Thyroid gland (tissue), 4 donors: ENCODE measurements at places on chromosomes 1 and 21.

- DNase-seq: no peak
These were observed 75.2 kb downstream of the NFIA start for GRCh38 chr1:61157468-61157987.

DNA sequence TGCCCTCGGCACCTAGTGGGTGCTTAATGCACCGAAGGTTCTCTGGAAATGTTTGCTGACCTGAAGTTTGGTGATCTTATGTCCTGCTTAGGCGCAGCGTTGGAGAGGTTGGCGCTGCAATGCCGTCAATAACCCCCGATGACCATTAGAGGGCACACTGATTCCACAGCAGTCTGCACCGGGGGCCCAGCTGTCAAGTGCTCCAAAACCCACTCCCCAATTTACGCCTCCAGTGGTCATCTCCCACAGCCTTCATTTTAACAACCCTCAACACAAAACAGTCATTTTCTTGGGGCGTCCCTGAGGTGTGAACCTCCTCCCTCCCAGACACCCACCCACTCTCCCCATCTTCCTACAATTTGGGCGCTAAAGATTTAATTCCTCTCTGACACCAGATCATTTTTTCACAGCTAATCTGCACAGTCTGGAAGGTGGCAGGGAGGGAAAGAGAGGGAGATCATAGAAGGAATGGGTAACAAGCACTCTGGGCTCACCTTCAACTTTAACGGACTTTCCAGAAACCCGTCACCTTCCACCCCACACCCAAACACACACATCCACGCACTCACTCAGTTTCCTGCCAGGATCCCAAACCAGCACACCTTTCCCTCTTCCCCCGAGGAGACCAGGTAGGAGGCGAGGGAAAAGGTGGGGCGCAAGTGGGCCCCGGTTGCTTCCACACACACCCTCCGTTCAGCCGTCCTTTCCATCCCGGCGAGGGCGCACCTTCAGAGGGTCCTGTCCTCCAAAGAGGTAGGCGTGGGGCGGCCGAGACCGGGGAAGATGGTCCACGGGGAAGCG lies 570 bp upstream of the NPR1 start:
- peak; percentile 46 for DNase-seq

DNA sequence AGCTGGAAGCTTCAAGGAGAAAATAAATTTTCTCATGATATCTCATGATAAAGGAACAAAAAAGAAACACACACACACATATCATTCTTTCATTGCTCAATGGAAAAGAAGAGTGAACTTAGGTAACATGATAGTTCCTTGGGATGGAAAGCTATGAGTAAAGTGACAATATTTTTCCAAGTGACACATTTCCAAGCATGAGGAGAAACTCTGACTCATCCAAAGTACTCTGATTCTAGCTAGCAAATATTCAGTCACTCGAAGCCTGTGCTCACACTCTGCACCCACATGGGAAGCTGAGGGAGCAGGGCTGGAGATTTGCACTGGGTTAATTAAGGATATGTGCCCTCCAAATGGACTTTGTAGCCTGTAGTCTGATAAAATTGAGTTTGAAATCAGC lies 222.4 kb downstream of the LRRC40 start:
- no peak for DNase-seq

- peak; percentile 12 for DNase-seq
These were observed 4.9 kb downstream of the MACO1 start for GRCh38 chr1:25435397-25436108.

- DNase-seq: peak; percentile 72
These were observed 99.1 kb downstream of the BEND5 start for GRCh38 chr1:48677306-48678287.

GRCh38 chr1:1059494-1060280 lies 14.4 kb downstream of the RNF223 start:
- peak; percentile 87 for DNase-seq

GRCh38 chr1:161013131-161013487 lies 7.8 kb downstream of the F11R start:
- no peak for DNase-seq

DNA sequence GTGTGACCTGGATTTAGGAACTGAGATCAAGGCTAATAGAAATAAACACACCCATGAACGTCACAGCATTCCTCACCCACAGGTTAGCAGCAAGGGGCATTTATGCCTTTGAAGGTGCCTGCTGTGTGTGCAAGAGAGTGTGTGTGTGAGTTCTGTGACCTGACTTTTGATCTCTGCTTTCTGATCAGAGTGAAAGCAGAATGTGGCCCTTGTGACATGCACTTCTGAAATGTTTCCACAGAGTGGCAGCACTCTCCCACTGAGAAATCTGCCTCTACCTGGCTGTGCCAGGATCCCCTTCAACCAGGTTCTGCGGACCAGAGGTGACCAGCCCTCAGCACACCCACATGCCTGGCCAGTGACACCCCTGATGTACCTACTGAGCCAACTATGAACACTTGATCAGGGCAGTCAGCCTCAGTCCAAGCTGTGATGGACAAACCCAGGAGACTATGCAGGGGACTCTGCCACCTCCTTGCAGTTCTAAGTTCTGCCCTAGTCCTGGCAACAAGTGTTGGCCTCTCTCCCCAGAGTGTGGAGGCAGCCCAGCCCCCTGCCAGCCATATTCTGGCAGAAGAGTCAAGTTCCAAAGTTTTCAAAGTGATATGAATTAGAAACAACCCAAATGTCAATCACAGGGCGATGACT lies 41.0 kb downstream of the RXRG start:
- DNase-seq: peak; percentile 57

DNA sequence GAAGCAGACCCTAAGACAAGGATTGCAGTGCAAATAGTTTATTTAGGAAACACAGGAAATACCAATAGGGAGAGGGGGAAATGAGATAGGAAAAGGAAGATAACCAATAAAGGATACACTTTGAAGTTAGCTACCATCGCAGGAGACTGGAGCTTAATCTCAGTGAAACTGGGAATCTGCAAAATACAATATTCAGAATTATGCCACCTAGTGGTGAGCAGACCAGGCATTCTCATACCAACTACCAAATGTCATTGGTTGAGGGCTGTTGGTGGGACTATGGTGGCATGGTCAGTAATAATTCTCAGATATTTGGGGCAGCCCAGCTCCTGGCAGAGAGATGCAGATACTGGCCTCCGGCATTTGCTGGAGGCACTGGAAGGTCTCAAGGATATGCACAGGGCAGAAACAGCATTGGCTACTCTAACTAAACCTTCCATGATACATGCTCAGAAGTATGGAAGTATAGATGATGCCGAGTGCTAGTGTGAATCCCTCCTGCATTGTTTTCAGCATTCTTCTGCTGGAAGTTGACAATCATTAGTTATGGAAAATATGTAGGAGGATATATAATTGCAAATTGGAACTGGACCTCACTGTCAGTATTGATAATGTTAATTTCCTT lies 11.8 kb upstream of the ZFP69B start:
- no peak for DNase-seq

DNA sequence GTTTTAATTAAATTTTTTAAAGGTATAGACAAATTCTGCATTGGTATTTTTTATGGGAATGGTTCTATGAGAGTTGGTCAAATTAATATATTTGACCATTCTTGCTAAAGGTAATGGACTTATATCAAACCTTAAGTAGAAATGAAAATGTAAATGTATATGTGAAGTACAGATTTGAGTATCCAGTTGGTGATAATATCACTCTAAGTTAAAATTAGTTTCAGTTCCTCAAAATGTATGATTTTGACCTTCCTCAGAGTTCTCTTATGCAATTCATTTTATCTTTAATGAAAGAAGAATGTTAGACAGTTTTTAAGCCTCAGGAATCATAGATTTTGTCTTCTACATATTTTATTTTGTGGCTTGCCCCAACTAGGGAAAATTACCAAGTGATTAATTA lies 1291.5 kb upstream of the B3GALT2 start:
- no peak for DNase-seq

DNA sequence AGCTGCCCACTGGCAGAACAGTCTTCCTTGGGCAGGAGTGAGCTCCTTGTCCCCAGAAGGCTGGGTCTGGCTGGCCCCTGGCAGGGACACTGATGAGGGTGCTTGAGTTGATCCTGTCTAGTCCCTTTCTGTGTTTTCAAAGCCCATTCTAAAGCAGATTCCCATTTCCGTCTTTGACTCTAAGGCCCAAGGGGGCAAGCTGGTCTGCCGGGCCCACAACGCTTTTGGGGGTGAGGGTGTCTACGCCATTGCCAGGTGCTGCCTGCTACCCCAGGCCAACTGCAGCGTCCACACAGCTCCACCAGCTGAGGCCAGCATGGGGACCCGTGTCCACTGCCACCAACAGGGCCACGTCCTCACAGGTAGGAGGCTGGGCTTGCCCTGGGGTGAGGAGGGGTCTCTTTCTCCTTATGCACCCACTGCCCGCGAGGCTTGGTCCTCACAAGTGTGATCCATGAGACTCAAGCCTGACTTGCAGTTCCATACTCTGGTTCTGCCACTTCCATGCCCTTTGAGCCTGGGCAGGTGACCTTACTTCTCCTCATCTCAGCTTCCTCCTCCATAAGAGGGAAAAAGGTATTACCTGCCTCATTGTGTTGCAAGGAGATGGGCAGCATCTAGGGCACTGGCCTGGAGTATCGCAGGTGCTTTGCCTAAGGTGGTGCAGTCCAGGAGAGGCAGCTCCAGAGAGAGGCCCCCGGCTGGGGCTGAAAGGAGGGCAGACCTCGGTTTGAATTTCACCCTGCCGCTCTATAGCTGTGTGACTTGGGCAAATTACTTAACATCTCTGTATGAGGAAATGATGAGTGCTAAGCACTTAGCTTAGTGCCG lies 20.2 kb downstream of the PCSK9 start:
- no peak for DNase-seq

DNA sequence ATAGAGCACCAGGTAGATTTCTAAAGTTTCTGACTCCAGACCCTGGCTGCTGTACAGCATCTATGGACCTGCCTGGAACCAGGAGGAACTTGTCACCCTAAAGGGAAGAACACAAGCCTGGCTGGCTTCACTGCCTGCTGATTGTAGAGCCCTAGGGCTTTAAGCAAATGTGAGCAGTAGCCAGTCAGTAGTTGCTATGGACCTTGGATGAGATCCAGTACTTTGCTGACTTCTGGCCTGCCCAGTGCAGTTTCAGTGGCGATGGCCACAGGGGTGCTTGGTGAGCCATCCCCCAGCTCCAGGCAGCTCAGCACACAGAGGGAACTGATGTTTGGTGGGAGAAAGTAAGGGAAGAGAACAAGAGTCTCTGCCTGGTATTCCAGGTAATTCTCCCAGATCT lies 68.4 kb downstream of the ATP6V1G3 start:
- DNase-seq: no peak

DNA sequence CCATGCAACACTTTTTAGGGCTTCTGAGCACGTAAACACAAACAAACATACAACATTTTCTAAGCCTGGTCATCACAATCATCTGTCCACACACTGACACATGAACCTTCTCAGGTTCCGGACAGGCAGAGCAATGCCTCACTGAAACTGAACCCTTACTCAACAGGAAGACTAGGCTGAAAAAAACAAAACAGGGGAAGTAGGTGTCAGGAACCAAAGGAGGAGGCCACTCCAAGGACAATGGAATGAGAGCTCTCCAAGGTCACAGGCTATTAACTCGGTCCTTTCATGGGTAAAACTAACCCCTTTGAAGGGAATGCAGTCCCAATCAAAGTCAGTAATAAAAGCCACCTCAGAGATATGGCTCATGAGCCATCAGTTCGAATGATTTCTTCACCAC lies 76.6 kb downstream of the FAM78B start:
- DNase-seq: no peak

DNA sequence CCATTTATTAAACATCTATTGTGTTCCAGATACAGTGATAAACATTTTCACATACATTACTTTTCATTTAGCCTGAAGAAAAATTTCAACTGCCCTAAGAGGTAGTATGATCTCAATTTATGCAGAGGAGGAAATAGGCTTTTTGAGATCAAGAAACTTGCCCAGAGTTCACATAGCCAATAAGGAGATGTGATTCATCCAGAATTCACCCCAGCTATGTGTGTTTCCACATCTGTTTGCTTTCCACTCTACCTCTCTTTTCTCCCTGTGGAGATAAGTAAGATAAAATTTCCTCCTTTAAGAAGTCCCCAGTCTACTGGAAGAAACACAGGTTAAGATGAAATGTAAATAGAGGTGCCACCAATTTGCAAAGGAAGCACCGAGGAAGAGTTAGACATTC lies 199.7 kb upstream of the C8B start:
- no peak for DNase-seq

GRCh38 chr1:145702826-145703225 lies 4.3 kb downstream of the PDZK1 start:
- DNase-seq: peak; percentile 22

- DNase-seq: no peak
These were observed 738.4 kb upstream of the RGS18 start for GRCh38 chr1:191419842-191420241.

DNA sequence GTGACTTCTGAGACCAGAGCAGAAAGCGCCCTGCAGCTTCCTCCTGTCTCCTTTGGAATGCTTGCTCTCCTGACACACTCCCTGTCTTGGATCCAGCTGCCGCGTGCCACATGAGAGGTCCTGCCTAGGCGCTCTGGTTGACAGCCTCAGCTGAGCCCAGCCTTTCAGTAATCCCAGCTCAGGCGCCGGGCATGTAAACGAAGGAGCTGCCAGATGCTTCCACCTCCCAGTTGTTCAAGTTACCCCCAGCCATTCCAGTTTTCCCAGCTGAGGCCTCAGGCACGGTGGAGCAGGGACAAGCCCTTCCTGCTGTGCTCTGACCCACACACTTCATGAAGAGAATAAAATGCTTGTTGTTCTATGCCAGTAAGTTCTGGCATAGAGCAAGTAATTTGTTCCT lies 14.3 kb upstream of the CD34 start:
- peak; percentile 89 for DNase-seq
